ENCODE measurements at places on chromosomes 1 and 21.

DNA sequence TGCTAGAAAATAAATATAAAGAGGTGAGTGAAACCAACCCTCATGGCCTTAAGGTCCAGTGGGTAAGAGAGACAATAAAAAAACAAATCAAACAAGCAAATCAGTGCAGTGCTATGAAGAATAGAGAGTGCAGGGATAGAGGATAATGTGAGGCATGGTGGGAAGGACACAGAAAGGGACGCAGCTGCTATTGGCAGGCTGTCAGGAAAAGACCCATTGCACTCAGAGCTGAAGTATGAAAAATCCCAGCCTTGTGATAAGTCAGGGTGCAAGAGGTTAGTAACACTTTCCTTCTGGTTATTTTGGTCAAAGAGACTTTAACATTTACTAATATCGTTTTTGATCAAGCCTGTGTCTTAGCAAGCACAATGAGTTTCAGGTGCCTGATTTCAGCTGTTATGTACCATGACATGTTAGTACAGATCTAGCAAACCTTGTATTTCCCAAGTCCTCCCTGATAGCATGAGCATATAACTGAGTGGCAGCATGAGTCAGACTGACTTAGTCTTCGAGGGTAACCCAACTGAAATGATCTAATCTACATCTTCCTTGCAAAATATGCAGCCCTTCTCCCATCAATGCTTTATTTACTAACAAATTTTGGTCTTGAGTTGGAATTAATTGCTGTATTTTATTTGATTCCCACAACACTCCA, 31.7 kb downstream of the CHML start:
- no peak for DNase-seq

DNA sequence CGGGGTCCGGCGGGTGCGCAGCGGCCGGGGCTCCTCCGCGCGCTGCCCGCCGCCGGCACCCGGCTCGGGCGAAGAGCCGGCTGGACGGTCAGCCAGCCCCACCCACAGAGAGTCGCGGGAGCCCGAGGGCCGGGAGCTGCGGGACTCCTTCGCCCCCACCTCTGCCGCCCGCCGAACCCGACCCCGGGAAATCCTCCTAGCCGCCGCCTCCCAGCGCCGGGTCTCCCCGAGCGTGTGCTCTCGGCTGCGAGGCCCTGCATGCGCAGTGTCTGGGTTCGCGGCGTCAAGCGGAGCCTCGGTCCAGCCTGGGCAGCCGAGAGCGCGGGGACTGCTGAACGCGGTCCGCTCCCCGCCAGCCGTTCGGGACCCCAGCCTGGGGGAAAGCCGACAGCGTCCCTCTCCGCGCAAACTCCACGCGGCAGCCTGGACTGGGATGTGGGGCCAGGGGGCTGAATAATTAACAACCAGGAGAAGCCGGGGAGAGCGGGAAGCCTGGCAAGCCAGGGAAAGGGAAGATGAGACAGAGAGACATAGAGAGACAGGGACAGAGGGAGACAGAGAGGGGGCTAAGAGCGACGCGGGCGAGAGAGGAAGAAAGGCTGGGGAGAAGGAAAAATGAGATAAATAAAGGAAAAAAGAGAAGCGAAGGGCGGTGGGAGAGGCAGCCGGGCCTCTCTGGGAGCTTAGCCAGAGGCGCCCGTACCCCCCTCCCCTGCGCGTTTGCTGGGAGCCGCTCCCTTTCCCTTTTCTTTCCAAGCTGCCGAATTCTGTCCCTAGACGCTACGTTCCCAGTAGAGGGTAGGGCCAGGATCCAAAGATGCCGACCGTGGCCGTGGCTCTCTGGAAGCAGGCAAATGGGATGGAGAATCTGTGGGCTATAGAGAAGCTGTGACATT, 64.2 kb downstream of the MEF2D start:
- DNase-seq: no peak

- no peak for DNase-seq
These were observed 33.9 kb downstream of the TRIM62 start for GRCh38 chr1:33147997-33148314.

DNA sequence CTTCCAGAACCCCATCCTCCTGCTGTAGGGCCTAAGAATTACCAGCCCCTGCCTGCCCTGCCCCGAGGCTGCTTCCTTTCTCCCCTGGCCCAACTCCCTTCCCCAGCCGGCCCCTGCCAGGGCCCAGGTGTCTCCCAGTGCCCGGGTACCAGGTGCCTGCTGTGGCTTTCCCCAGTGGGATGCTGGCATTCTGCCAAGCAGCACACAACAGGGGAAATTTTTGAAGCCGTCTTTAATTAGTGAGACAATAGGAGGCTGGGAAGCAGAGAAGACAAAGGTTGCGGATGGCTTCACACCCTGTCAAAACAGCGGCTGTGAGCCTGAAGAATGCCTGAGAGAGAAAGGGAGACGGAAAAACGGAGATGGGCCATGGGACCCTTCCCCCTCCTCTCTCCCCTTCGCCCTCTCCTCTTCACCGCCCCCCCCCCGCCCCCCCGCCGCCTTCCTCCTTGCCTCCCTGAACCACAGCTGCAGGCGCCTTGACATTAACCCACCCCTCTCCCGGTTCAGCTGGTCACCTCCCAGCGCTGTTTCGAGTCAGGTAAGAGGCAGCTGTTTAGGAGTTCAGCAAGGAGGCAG, 33.6 kb downstream of the LRRN2 start:
- no peak for DNase-seq
